ENCODE measurements at places on chromosomes 6 and 20.

DNA sequence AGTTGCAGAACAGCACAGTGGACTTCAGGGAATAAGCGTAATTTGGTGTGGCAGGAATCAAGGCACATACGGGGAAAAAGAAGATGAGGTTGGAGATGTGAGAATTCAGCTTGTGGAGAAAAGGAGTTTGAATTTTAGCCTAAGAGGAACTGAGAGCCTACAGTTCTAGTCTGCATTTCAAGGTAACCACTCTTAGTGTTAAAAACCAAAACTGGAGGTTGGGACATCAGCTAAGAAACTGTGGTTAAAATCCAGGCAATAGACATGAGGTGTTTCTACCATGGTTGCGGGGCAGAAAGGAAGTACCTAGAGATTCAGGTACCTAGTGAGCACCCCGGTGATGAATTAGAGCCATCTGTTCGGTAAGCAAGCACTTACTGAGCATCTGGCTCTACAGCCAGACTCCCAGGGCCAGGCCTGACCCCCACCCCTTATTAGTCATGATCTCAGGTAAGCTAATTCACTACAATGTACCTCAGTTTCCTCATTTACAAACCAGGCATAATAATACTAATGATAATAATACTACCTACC is 44.4 kb downstream of the FAXC start:
- DNase-seq, result no peak

- no peak for DNase-seq
Observed at GRCh38 chr20:51456511-51457509, 85.7 kb downstream of the NFATC2 start.

GRCh38 chr20:52975803-52976531 is 3.8 kb downstream of the TSHZ2 start:
- no peak for DNase-seq

GRCh38 chr6:15152700-15153099 is 93.2 kb upstream of the JARID2 start:
- no peak for DNase-seq

GRCh38 chr6:52424513-52424912 is 4.4 kb downstream of the EFHC1 start:
- DNase-seq, result no peak

DNA sequence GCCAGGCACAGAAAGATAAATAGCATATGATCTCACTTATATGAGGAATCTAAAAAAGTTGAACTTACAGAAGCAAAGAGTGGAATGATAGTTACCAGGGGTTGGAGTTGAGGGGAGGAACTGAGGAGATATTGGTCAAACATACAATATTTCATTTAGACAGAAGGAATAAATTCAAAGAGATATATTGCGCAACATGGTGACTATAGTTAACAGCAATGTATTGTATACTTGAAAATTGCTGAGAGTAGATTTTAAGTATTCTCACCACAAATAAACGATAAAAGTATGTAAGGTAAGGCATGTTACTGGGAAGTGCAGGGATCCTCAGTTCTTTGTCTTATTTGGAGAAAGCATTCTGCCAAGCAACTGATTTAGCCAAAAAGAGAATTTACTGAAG is 171.9 kb downstream of the LMBRD1 start:
- no peak for DNase-seq

- DNase-seq, result peak; percentile 65
Observed at GRCh38 chr6:42045538-42046460, 4.5 kb upstream of the TAF8 start.

DNA sequence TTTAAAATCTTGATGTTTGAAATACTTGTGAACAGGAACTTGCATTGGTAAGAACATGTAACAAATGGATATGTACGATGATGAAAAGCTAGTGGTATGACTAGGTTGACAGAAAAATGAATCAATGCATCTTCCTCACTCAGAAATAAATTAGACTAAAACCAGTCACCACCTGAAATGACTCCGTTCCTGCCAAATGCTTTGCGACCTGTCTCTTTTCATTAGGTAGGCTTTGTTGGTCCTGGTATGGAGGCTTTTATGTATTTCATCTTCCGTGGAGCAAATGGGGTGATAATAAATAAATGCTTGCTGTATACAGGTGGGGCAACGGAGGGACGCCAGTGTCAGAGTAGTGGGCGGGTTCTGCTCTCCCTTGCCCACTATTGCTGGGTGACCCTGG is 17.1 kb upstream of the ULBP3 start:
- no peak for DNase-seq

DNA sequence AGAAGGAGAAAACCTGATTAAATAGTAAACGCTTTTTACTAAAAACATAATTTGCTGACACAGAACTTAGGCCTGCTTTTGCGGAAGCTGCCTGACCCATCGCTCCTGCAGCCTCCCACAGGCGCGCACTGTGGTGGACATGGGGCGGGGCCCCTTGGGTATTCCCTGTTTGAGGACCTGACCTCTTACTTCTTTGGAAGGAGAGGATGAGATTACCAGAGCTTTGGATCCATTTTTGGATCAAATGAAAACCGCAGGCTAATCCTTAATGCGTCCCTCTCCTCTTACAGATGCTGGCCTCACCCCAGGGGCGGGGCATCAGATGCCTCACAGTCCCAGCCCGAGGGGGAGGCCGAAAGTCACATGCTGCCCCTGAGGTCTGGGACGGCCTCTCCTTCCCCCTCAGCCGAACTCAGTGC is 151.0 kb downstream of the SCML4 start:
- no peak for DNase-seq

GRCh38 chr6:139371421-139372203 is 2.8 kb downstream of the CITED2 start:
- DNase-seq, result no peak

DNA sequence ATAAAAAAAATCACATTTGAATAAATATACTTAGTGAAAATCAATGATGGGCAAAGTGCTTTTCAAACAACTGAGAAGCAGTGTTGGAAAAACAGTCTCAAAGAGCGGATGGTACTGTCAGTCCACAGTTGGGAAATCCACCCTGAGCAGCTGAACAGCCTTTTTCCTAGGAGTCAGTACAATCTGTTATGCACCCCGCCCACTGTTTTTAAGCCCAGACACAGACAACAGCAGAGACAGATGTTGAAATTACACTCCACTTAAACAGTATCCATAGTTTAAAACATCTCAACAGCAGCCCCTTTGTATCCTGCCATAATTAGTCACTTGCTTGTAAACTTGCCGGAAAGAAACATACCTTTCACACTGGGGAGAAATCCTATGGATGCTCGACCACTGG is 372 bp downstream of the KIAA0408 start:
- DNase-seq, result no peak

- peak; percentile 14 for DNase-seq
Observed at GRCh38 chr6:129567374-129567773, 142.6 kb downstream of the ARHGAP18 start.

GRCh38 chr6:134602123-134602522 is 284.2 kb upstream of the SGK1 start:
- no peak for DNase-seq
